Retina (tissue), 1 donor: ENCODE measurements at places on chromosomes 5 and 9.

DNA sequence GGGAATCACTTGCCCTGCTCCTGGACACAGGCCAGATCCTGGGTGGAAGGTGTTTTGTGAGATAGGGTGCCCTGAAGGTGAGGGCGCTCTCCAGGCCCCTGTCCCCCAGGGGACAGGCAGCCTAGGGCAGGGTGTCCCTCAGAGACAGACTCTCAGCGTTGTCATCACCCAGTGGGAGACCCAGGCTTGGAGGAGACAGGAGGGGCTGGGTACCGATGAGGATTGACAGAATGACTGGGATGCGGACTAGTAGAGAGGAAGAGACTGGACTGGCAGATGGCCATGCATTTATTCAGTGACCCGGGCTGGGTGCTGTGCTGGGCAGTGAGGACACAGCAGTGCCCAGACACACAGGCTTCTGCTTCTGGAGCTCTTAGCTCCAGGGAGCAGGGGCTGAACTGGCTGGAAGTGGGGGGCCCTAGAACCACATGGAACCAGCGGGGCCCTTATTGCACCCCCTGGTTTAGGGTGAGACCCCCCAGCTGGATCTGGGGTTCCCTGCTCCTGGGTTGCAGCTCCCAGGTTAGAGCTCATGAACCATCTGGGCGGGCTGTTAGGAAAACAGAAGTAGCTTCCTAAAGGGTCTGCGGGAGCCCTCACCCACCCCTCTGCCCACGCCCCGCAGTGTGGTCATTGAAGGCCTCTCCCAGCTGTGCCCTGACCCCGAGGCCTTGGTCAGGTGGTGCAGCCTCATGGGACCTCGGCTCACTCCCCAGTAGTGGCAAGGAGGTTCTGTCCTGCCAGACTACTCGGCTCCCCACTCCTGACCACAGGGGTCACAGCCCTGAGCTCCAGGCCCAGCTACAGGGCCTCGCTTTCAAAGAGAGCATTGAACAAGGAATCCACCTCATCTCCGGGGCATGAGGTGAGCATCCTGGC, 116.7 kb upstream of the LMX1B start:
- no peak for DNase-seq

DNA sequence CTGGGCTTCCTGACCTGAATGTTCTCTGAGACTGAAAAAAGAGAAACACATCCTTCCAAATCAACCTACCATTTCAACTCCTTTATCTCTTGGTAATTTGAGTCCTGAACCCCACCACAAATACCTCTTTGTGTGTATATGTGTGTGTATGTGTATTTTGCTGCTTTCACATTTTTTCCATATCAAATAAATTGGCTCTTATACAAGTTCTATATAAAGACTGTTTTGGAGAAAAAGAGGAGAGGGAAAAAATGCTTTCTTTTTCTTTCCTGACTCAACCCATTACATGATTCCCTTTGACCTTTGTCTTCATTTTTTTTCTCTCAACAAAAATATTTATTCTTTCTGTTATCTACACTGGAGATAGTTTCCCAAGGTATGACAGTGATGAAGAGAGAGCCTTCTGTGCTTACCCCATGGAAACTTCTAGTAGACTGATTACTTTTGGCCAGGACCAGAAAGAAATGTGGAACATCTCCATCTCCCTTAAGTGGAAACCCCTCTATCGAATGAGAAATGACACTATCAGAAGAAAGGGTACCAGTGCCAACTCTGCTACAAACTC, 85.3 kb downstream of the PAPPA start:
- DNase-seq, result no peak

GRCh38 chr5:59711310-59711709, 182.2 kb downstream of the PDE4D start:
- no peak for DNase-seq

- DNase-seq, result no peak
Measured at GRCh38 chr5:151745071-151745705, 13.2 kb downstream of the ATOX1 start.

DNA sequence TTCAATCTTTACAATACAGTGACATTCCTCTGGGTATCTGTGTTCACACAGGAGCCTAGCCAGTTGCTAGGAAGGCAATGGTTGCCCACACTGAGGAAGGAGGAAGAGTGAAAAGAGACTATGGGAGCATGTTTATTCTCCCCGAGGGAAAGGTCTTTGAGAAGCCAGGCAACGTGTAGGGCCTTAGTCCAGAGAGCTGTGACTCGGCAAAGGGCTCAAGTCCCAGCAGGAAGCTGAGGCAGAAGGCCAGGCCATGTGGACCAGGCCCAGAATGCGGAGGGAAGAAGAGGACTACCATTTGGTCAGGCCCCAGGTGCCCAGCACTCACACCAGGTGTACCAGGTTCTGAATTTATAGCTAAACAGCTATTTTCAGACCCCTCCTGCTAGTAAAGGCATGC, 136.6 kb upstream of the DMAC1 start:
- DNase-seq, result no peak

- DNase-seq, result no peak
Measured at GRCh38 chr5:147552897-147553296, 43.0 kb upstream of the DPYSL3 start.

DNA sequence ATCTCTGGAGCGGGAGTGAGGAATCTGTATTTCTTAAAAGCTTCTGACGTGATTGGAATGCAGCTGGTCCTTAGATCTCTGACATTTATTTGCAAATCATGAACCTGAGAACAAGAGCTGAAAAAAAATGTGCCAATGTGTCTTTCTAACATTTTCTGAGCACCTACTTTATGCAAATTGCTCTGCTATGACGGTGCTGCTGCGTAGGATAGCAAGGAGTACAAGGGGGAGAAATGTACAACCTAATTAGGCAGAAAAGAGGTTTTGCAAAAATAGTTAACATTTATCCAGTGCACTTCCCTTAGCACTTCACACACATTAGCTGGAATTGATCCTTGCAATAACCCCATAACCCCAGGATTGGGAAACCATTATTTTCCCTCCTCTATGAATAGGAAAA, 357.5 kb downstream of the TLE4 start:
- DNase-seq, result no peak

- DNase-seq, result no peak
Measured at GRCh38 chr9:75046725-75047345, 18.7 kb upstream of the CARNMT1 start.

DNA sequence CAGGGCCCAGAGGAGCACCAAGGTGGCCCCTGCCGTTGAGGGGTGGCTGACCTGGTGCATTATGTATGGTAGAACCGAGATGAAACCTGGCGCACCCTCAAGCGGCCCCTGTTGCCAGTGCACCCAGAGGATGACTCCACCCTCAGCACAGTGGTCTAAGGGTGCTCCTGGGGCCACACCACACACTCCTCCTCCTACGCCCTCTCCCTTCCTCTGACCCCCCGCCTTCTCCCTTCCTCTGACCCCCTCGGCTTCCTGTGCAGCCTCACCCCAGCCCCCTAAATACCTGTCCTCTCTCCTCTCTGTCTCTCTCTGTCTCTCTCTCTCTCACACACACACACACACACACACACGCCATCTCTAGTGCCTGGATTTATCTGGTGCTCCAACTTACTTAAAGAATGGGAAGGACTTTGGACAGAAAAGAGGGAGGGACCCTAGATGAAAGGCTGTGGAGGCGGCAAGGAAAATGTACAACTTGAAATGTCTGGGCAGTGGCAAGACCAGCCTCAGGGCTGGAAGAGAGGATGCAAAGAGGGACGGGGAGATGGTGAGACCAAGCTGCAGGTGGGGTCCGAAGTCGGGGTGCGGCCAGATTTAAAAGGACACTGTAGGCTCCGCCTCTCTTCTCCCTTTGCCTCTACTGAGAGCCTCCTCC, 18.2 kb upstream of the SLC30A5 start:
- DNase-seq, result no peak

- DNase-seq, result no peak
Measured at GRCh38 chr5:69209602-69210001, 20.2 kb downstream of the CENPH start.

DNA sequence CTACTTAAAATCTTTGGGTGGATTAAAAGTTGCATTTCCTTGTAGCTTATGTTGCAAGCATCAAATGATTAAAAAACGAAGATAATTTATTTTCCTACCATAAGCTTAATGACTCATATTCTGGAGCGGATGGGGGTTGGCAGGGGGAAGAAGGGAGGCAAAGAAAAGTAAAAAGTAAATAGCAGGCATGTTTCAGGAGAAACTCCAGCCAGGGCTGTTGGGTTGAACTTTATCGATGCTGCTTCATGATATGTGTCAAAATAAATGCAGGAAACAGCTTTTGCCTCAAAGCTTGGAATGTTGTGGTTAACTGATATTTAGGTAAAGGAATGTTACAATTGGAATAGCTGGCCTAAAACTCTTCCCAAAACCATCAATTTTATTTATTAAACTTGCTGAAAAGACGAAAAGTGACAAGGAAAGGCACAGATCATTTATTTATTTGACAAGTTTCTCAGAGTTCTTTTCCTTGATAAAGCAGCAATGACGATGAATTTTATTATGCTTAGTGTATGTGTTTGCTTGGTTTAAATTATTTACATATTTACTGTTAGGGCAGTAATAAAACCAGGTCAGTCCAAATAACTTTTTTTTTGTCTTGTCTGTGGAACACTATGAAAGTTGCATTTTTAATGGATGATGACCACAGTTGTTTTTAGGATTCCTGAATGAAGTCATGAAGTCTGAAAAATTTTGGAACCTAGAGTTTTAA, 177.9 kb downstream of the PCSK1 start:
- no peak for DNase-seq

- peak; percentile 58 for DNase-seq
Measured at GRCh38 chr5:149550268-149550583, 1.0 kb downstream of the CSNK1A1 start.

- peak; percentile 69 for DNase-seq
Measured at GRCh38 chr5:173581408-173582215, 34.8 kb downstream of the BOD1 start.

DNA sequence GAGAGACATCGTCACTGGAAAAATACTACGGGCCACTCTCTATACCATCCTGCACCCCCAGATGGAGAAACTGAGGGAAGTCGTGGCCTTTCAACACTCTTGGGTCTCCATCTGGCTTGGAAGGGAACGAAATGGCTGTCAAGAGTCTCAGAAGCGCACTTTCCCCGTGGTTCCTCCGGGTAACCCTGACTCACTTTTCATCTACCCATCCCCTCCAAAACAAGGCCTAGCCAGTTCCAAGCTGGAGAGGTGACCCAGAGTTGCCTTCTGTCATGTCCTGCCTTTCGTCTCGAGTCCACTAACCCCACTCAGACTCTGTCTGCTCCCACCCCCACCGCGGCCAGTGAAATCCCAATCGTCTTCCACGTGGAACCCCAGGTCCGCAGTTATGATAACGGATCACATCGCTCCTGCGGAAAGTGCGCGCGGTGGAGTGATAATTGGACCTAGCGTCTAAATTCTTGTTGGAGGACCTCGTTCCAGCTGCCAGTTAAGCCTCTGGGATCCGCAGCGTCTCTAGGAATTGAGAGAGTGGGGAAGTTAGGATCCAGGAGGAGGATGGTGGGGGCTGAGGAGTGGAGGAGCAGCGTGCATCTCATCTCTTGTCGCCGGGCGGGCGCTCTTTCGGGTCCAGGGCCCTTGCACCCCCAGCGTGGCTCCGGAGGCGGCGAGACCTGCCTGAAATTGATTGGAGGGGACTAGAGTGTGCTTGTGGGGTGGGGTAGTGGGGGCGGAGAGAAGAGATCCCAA, 4.6 kb downstream of the CDKN2A start:
- peak; percentile 53 for DNase-seq

GRCh38 chr5:39675676-39676075, 250.9 kb upstream of the DAB2 start:
- no peak for DNase-seq

- DNase-seq, result no peak
Measured at GRCh38 chr9:137492464-137493363, 33.6 kb upstream of the NSMF start.

- DNase-seq, result no peak
Measured at GRCh38 chr9:28120626-28121025, 547.3 kb upstream of the C9orf72 start.

GRCh38 chr5:14250748-14251701, 107.9 kb downstream of the TRIO start:
- no peak for DNase-seq

GRCh38 chr9:37011530-37011929, 22.5 kb downstream of the PAX5 start:
- DNase-seq, result no peak

- DNase-seq, result no peak
Measured at GRCh38 chr5:34656700-34657273, 659 bp downstream of the RAI14 start.

- no peak for DNase-seq
Measured at GRCh38 chr9:96460470-96460869, 10.5 kb downstream of the HABP4 start.

DNA sequence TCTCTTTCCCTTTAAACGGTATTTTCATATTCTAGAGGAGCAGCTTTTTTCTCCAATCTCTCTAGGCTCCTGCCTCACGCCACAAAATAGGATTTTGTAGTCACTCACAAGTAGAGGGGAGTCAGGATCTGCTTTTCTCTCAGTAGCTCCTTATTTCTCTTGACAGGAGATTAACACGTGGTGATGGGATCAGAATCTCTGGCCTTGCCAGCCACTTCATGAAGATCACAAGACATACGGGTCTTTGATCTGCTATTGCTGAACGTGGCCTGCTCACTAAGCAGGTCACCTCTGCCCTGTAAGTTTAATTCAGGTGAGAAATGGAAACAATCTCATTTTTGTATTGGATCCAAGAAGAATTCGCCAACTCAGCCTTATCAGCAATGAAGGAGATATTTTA, 257.5 kb downstream of the DIRAS2 start:
- peak; percentile 17 for DNase-seq

DNA sequence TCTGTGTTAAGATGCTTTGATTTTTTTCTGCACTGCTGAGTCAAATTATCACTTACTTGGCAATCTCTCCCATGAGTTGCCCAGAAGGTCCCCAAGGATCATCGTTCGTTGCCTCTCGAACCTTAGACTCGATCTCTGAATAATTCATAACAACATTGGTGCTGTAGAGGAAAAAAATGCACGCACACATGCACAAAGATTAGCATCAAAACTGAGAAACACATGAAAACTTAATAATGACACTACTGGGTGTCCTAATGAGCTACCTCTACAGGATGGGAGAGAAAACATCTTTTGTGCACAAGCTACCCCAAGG, 41.6 kb downstream of the CLINT1 start:
- DNase-seq, result peak; percentile 49

- DNase-seq, result no peak
Measured at GRCh38 chr5:161093100-161093499, 241.1 kb upstream of the ATP10B start.

GRCh38 chr9:116154976-116155697, 1.5 kb downstream of the PAPPA start:
- DNase-seq, result peak; percentile 47

DNA sequence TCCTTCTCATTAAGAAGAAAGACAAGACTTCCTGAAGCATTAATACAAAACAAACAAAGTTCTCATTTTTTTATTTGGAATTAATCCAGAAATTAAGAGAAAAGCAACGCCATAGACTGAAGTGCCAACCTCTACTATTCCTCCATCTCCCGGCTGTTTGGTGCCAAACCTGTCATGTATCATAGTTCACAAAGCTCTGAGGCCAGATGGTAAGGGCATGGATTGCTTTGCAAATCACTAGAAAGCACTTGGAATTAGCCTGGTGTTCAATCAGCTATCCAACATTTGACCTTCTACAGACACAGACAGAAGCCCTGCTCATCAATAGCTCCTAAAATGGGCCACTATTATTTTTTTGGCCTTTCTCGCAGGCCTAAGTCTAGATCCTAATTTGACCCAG, 33.8 kb downstream of the HTR1A start:
- DNase-seq, result no peak

GRCh38 chr5:131943916-131944315, 1.5 kb downstream of the MEIKIN start:
- DNase-seq, result no peak

- no peak for DNase-seq
Measured at GRCh38 chr5:425714-426113, 17.3 kb upstream of the EXOC3 start.
